ENCODE measurements at places on chromosomes 3 and 15. TPM values are rescaled to one million over a fixed set of nuclear protein-coding genes. Genes with fewer than 3 reads are reported as not detected.

DNA sequence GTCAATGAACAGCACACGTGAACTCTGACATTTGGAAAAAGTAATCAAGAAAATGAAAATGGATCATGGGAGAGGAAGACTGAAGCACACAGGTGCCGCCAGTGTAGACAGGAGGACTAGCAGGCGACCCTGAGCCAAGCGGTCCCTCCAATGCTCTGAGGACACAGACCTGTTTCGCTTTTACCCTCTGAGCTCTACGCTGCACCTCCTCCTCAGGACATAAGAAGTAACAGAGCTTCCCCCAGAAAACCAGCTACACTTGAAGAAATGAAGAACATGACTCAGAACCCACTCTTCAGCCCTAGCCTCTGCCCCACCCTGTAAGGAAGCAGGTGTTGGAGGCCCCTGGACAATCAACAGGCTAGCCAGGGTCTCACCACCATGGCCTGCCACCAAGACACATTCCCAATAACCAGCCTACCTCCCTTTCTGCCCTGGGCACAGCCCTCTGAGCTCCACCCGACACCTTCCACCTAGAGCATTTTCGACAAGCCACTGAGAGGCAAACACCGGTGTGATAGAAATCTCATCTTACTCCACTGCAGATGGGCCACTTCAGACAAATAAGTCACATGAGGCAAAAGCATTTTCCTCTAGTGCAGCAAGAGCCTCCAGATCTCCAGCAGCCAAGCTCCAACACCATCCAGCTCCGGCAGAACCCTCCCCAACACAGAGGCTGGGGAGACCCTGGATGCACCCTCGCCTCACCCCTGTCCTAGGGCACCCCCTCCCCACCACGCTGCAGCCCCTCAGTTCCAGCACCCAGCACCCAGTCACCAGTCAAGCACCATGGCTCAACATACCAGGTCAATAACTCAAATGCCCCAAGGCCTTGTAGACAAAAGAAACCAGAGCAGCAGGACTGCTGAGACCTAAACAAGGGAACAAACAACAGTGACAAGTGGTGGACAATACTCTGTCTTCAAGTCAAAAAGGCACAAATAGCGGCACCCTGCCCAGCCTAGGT lies 11.4 kb downstream of the FAM174B start:
- DNase-seq = no peak

The ILDR1 gene
- total RNA-seq = 0.97 TPM

The CKMT1A gene
- 27.3 TPM for total RNA-seq

The SLC28A2 gene
- not detected for total RNA-seq

GRCh38 chr3:152128356-152128755 lies 140.4 kb upstream of the MBNL1 start:
- no peak for DNase-seq

The C3orf85 gene
- not detected for total RNA-seq

GRCh38 chr3:63727233-63727632 lies 74.8 kb downstream of the SNTN start:
- no peak for DNase-seq

The SPINT1 gene
- 209 TPM for total RNA-seq

DNA sequence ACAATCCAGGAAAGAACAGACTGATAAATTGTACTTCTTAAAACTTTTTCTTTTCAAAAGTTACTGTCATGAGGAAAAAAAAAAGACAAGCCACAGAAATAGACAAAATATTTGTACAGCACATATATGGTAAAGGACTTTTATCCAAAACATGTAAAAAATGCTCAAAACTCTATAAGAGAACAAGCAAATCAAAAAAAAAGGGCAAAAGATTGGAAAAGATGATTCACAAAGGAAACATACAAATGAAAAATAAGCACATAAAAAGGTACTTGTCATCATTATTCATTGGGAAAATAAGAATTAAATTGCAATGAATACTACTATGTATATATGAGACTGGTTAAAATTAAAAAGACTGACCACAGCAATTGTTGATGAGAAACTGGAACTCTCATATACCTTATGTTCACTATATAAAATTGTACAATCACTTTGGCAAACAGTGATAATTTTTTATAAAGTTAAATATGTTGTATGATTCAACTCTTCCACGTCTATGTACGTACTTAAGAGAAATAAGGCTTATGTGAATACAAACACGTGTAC lies 39.7 kb downstream of the DIPK2A start:
- no peak for DNase-seq

GRCh38 chr3:8204331-8204730 lies 297.3 kb upstream of the LMCD1 start:
- DNase-seq = no peak

DNA sequence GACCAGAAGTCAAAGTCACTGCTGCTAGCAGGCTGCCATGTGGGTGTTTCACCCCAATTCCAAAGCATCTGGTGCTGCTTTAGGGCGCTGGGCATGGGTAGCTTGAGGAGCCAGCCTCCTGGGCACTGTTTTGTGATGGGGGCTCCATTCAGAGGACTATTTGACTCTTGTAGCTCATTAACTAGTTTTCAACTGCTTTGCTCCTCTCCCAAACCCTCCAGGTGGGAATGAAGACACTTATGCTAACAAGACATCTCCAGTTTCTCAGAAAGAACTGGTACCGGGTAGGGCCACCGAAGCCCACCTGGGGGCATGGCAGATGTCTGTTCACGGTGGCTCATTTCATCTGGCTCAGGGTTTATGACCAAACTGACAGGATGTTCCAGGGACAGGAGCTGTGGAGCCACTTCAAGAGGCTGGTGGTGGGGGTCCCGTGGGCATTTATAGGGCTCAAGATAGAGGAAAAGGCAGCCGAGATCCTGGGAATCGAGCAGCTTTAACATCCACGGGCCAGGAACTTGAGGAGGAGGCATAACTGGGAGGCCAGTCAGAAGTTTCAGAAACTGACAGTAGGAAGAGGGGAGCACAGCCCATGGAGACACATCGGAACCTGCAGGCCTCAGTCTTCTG lies 17.7 kb downstream of the AMOTL2 start:
- DNase-seq = no peak

- DNase-seq = no peak
Observed at GRCh38 chr15:80873366-80873952, 94.3 kb downstream of the CEMIP start.

GRCh38 chr15:88399021-88399685 lies 68.0 kb downstream of the MRPL46 start:
- DNase-seq = no peak

DNA sequence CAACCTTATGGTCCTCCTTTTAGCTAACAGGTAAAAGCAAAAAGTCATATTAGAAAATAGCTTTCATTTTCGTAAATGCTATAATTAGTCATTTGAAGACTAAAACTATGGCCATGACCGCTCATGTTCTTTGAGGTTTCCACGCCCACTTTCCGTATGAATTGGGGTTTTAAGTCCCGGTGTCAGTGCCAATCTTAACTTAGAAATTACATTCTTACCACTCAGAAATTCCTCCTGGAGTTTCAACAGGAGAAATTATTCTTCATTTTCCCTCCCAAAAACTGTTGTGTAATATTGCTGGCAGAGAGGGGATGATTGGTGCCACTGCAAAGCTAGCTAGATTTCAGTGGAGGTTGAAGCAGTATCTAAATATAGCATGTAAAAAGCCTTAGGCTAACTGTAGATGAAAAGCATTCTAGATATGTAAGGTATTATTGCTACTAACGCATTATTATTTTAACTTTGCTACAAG lies 71.0 kb upstream of the MDFIC2 start:
- peak; percentile 7 for DNase-seq

The NDUFAF3 gene
- total RNA-seq = 49.9 TPM

GRCh38 chr3:1017870-1018269 lies 75.0 kb upstream of the CNTN6 start:
- no peak for DNase-seq

GRCh38 chr15:101841656-101842055 lies 29.7 kb downstream of the OR4F15 start:
- DNase-seq = no peak

GRCh38 chr3:70861855-70862254 lies 549.4 kb upstream of the MDFIC2 start:
- no peak for DNase-seq

GRCh38 chr3:135075157-135075556 lies 280.1 kb downstream of the EPHB1 start:
- DNase-seq = no peak

DNA sequence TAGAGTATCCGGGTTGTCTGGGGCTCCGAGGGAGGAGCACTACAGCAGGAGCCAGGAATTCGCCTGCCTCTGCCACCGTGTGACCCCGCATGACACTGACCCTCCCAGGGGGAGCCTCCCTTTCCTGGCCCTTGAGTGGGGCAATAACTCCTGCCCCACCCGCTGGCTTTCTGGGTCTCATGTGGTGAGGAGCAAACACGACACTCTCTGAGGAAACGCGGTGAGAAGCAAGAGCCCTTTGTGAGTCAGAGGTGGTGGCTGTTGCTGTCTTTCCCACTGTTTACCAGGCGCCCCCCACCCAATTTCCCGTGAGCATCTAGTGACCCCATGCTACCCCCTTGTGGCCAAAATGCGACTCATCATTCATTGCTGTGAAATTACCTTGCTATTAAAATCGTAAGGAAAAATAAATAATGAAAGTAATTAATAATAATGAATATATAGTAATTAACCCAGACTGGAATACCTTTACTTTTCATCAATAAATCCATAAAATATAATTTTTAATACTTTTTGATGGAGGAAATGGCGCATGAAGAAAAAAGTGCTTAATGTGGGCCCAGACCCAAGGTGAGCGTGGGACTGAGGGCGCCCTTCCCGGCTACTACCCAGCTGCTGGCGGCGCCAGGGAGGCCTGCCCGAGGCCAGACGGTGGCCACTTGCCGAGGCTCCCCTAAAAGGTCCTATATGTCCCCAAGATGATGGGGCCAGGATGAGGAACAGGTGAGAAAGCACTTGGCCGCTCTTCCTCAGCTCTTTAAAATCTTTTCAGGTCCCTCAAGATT lies 29.3 kb downstream of the CCNL1 start:
- DNase-seq = peak; percentile 91
